ENCODE measurements at places on chromosomes 3 and 15.

- no peak for DNase-seq
Measured at GRCh38 chr3:59335338-59335737, 285.5 kb upstream of the CFAP20DC start.

DNA sequence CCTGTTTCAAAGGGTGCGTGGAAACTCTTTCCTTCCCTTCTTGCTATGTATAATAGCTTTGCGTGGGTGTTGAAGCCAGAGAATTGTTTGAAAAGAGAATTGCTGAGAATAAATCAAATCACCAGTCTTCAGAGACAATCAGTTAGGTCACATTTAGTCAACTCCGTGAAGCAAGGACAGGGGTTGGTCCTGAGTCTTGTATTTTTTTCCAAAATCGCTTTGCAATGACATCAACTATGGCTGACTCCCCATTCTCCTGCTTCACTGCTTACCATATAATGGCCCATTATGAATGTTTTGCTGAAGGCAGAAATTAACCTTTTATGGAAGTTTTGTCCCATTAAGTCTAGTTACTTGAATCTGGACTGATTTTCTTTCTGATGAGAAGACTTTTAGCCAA, 852.8 kb downstream of the AGBL1 start:
- DNase-seq: no peak

- no peak for DNase-seq
Measured at GRCh38 chr3:115632026-115632425, 8.7 kb downstream of the GAP43 start.

- no peak for DNase-seq
Measured at GRCh38 chr3:127666676-127667075, 6.1 kb upstream of the ABTB1 start.

GRCh38 chr3:158491968-158492367, 79.0 kb upstream of the MLF1 start:
- no peak for DNase-seq

- peak; percentile 59 for DNase-seq
Measured at GRCh38 chr3:192812743-192813383, 85.5 kb upstream of the FGF12 start.

GRCh38 chr3:94028093-94028837, at the start of gene STX19:
STX19 (minus strand) TSS chr3:94028597; CDS start chr3:94015269, 13,328 bp downstream.
- no peak for DNase-seq

DNA sequence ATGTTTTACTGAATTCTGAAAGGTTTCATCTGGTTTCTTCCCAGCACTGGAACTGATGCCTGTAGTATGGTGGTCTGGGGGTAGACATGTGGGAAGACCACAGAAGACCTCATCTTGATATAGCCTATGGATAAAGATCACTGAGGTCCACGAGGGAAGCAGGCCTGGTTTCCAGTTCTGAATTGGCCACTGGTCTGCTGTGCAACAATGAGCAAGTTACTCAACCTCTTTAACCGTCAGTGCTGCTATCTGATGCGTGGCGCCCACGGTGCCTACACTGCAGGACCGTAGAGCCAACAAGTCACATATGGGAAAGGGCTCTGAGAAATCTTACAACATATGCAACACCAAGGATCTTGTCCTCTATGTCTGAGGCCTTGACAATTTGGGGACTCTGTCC, 13.3 kb downstream of the TLE3 start:
- DNase-seq: no peak

- DNase-seq: no peak
Measured at GRCh38 chr3:158105710-158106253, 438 bp downstream of the SHOX2 start.

GRCh38 chr3:43213631-43214030, 72.7 kb upstream of the SNRK start:
- peak; percentile 17 for DNase-seq

- no peak for DNase-seq
Measured at GRCh38 chr3:40872258-40872920, 326.9 kb upstream of the CTNNB1 start.

GRCh38 chr15:75452364-75452864, 924 bp upstream of the SIN3A start:
- peak; percentile 80 for DNase-seq

GRCh38 chr3:36969540-36970432, 23.1 kb downstream of the EPM2AIP1 start:
- no peak for DNase-seq

DNA sequence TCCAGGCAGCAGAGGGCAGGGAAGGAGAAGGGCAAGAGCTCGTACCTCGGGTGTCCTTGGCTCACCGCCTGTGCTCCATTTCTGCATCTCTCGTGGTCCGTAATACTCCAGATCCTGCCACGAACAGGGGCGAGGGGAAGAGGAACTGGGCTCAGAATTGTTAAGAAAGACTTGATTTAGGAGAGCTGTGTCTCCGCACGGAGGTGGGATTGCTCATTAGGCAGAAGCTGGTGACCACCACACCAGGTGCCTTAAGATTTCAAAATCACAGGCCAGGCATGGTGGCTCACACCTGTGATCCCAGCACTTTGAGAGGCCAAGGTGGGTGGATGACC, 37.2 kb upstream of the BDH1 start:
- DNase-seq: no peak

DNA sequence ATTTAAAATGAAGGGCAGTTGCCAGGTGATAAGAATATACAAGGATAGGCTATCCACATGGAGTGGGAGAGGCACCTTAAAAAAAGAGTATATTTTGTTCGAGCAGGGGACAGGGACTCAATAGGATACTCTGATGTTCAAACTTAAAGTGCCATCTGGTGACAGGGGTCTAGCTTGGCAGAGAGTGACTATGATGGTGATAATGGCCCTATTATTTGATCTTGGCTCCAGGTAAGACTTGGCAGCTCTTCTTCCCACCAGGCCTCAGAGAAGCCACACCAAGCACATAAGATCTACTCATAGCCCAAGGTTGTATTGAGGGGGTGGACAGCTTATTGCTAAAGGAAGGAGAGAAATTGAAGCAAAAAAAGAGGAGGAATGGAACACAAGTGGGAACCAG, 109.0 kb upstream of the MANF start:
- no peak for DNase-seq

- DNase-seq: no peak
Measured at GRCh38 chr15:101481917-101482525, 7.5 kb downstream of the PCSK6 start.

GRCh38 chr15:68806220-68807060, 14.3 kb downstream of the ANP32A start:
- DNase-seq: no peak

DNA sequence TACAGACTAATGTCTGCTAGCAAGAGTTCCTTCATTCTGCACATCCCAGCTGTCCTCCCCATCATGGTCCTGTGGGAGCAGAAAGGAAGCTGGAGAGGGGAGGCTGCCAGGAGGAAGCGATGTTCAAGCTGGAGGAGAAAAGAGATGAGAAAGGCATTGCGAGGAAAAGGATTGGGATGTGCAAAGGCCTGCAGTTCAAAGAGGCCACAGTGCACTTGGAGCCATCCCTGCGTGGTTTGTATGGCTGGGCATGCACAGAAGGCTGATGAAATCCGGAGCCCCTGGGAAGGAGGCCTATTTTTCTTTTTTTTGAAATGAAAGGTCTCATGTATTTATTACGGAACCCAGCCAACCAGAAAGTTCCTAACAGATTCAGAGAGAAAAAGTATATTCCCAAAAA, 22.8 kb downstream of the AMOTL2 start:
- DNase-seq: no peak

- DNase-seq: no peak
Measured at GRCh38 chr15:42595626-42596240, 20.3 kb downstream of the STARD9 start.

DNA sequence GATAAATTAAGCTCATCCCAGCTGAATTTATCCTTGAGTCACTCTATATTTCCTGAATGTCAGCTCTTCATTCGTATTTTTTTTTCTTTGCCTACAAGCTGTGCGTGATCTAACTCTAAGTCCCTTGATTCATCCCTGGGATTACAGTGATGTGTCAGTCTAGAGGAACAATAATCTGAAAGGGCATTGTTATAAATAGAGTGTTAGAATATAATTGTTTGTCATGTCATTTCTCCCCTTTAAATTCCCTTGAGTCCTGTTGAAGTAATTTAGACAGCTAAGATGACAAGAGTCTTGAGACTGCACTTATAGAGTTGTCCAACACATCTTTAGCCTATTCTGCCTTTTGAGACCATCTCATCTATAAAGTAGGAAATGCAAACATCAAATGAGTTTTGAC, 621.8 kb downstream of the ZIC1 start:
- DNase-seq: no peak

GRCh38 chr15:75597667-75598341, 18.7 kb upstream of the PTPN9 start:
- DNase-seq: no peak

DNA sequence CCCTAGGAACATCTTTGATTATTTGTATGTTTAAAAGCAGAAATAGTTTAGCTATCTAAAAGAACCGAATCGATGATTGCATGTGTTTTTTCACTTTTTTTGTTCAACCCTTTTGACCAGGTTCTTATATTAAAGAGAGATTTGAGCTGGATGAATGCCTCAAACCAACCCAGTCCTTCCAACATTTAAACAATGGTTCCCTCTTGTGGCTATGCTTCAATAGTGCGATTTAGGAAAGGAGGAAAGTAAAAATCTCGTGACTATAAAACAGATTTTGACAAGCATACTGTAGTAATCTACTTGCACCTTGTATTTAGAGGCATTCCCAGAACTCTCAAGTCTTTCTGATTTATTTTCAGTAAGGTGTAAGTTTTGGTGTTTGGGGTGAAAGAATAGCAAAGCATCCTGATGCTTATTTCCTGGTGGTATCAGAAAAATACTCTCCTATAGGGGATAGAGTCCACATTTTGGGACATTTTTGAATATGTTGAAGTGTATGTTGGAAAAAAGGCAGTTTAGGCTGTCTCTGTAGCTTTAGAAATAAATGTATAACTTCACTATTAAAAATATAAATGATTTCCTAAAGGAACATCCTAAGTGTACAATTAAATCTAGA, 159.6 kb upstream of the KCNH8 start:
- peak; percentile 33 for DNase-seq

DNA sequence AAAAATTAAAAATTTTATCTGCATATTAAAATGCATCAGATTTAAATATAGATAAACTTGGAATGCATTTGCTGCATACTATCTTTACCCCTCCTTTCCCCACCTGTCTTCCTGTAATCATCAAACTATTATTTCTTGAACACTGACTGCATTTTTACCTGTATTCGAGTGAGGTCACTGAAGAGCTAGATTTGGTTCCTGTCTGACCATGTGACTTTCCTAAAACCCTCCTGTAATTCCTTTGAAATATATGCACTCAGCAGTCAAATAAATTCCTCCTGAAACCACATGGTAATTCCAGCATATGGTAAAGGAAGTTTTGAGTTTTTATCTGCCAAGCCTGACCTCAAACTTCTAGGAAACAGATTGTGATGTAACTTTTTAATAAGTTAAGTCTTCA, 445.6 kb upstream of the FRG2C start:
- no peak for DNase-seq

DNA sequence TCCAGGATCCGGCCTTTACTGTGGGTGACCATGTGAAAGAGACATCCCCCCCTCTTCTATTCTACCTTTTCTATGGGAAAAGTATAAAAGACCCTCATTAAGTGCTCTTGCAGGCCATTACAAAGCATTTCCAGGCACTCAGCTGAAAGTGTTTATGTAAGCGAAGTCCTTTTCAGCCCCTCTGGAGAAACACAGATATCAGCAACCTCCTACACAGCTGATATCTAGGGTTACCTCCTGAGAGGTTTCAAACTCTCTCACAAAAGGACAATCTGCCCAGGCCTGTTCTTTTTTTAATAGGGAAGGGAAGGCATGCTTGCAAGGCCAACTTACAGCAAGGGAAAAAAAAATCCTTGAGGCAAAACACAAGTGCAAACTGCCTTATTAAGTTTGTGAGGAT, 12.6 kb downstream of the ETV5 start:
- no peak for DNase-seq

DNA sequence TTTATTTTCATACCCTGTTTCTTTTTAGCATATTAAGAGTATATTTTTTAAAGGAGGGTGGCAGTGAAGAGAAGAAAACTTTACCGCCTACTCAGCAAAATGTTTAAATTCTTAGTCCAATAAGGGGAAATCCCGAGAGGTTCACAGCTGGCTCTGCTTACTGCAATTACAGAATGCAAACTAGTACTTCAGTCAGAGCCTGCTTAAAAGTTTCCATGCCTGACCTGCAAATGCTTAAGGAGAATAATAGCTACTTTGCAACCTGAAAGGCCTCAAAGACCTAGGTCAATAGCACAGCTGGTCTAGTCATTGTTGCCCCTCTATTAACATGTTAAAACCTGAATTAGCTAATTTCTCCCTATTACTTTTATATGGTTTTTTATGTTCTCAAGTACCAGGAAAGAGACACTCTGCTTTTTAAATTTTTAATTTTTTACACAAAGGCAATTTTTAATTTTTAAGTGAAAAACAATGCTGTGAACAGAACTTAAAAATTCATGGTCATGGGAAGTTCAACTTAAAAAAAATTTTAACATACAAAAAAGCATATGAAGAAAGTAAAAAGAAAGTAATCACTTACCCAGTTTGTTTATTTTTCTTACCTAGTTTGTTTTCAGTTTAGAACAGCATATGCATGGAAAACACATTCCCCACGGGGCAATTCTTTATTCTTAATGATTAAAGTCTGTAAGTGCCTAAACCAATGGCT, 79.2 kb downstream of the P3H2 start:
- peak; percentile 62 for DNase-seq

- DNase-seq: no peak
Measured at GRCh38 chr3:140854961-140855360, 86.7 kb upstream of the SLC25A36 start.

GRCh38 chr15:59120937-59121336, 16.0 kb downstream of the CCNB2 start:
- no peak for DNase-seq

DNA sequence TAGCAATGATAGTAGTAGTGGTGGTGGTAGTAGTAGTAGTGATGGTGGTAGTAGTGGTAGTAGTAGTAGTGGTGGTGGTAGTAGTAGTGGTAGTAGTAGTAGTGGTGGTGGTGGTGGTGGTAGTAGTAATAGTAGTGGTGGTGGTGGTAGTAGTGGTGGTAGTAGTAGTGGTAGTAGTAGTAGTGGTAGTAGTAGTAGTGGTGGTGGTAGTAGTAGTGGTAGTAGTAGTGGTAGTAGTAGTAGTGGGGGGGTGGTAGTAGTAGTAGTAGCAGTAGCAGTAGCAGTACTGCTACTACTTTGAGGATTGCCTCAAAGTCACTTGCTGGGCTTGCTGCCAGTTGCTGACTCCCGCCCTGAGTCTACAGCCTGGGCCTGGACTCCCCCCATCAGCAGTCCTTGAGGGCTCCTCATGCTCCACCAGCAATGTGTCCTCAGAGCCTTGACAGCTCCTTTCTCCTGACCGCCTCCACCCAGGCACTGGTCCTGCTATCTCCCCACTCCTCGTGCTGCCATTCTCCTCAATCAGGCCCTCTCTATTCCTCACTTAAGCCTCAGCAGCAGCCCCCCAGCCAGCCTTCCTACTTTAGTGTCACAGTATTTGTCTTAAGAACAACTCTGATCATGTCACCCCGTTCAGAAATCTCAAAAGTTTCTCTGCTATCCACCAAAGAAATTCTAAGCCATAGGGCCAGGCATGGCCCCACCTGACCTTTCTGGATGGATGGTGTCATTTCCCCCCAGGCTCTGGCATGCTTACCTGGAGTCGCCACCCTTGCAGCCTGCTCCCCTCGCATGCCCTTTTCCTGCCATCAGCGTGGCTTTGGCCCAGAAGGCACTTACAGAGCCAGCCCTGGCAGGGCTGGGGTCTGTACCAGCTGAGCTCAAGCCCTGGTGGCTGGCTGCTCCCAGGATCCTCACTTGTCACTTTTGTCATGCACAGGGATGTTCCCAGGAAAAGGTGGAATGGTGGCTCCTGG, 45.6 kb downstream of the DLEC1 start:
- no peak for DNase-seq

Data from renal pelvis (tissue), 12 donors.